ENCODE measurements at places on chromosomes 12 and 14.

DNA sequence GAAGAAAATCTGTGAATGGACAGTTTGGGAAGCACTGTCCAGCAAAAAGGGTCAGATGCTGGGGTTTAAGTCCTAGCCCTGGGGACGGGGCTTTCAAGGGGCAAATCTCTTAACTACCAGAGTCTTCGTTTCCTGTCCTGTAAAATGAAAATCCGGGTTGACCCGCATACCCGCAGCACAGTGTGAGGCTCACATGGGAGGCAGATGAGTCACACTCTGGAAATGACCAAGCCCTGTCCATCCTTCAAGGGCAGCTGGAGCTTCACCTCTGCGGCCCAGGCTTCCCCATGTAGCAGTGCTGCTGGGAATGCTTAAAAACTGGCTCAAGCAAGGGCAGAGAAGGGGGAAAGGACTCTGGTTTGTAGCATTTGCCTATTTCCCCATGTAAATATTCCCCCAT, 19.0 kb downstream of the FAM181A start:
- DNase-seq = no peak

- DNase-seq = no peak
Observed at GRCh38 chr12:12954878-12955625, 3.1 kb upstream of the GPRC5D start.

DNA sequence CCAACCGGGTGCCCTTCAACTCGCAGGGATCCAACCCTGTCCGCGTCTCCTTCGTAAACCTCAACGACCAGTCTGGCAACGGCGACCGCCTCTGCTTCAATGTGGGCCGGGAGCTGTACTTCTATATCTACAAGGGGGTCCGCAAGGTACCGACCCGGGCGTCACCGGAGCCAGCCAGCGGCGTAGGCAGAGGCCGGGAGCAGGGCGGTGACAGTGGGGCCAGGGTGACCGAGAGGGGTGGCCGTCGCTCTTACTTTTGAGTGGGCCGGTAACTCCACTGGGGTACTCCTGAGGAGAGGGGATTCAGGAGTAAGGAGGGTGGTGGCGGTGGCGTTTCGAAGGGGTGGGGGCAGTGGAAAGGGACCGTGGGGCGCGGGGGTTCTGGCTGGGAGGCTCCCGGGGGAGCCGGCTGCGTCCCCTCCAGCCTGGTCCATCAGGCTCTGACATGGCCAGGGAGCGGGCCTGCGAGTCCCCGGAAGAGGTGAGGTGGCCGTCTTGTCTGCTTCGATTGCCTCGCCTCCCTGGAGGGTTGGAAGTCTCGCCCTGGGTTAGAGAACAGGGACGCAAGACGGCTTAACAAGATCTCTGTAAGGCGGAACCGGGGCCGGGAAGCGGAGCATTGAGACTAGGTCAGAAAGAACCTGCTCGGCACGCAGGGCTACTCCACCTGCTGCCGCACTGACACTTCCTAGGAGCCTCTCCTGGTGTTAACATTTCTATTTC, 491 bp downstream of the WDR20 start:
- DNase-seq = no peak

GRCh38 chr12:117850048-117850447, 118.7 kb downstream of the KSR2 start:
- peak; percentile 27 for DNase-seq

GRCh38 chr14:83196236-83196635, 1662.6 kb upstream of the SEL1L start:
- no peak for DNase-seq

DNA sequence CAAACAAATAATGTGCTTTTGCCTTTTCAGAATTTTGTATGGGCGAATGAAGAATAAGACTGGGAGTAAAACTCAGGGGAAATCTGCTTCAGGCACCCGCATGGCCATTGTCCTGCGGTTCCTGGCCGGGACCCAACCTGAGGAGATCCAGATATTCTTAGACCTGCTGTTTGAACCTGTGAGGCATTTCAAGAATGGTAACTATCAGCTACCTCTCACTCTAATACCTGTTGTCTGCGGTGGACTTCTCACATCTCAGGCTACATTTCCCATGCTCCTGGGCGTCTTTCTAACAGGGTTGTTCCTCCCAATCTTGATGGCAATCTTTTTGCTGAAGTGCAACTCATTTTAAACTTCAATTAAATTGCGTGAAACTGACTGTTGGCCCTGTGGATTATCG, 47.1 kb downstream of the UTP20 start:
- DNase-seq = no peak

DNA sequence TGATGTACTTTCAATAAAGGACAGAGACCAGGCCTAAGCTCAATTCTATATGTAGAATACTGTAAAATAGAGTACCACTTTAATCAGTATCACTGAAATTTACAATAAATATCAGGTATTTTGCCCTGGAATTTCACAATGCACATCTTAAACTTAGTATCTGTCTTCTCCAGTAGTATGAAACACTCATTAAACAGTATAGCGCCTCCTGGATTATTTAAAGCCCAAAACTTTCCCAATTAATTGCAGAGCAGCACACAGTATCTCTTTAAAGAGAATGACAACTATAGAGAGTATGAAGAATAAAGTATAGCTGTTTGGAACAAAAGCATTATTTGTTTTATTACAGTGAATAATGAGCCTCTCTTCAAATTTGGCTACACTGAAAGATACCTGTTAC, 80.2 kb downstream of the BHLHE41 start:
- DNase-seq = no peak

GRCh38 chr14:74935360-74935680, 12.3 kb upstream of the RPS6KL1 start:
- no peak for DNase-seq

DNA sequence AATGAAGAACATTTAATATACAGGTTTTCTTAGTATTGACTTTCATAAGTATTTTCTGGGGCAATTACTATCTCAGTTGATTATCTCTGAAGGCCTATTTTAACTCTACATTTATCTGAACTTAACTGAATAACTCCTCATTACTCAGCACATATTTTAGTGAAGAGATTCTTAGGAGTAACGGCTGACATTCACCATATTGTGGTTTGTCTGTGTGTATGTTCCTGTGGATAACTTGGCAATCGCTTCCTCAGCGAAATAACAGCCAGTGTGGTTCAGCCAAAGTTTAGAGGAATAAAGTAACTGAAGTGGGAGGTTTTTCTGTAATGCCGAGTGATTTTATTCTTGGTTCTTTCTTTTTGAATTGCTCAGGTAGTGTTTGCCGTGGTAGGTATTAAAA, 168.0 kb downstream of the RAD51B start:
- peak; percentile 59 for DNase-seq

DNA sequence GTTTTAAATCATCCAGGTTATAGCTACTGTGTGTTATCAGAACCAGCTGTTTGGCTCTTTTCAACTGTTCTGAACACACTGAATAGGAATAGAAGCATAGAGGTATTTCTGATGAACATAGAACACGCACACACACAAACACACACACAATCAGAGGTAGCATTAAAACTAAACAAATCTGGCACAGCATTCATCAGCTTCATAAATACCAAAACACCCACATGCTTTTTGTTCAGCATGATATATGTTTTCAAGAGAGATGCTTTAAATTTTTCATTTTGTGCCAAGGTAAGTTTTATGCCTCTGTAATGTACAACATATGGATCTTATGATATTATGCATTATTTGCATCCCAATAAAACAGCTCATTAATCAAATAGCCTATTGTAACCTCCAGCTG, 208.6 kb downstream of the GALC start:
- DNase-seq = no peak

DNA sequence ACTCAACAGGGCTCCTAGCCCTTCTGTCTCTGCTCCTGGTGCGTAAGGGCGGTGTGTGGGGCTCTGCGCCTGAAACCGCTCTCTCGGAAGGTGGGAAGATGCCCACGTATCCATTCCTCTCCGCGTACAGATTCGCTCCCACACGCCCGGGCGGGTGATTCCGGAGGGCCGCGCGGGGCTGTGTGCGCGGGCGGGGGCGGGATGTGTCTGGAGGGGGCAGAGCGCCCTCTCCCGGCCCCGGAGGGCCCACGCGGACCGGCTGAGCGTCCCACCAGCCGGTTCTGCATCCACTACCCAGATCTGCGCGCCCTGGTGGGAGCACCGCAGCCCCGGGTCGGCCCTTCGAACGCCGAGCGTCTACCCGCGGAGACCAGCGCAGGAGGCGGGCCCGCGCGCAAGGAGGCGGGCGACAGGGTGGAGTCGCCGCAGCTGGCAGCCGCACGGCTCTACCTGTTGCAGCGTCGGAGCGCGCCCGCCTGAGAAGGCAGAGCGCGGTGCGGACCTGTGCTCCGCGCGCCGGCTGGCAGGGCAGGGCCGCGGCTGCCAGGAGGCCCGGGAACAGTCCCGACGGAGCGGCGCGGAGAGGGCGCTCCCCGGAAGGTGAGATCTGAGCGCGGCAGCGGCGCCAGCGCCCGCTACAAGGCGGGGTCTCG, 1.4 kb upstream of the KCNK13 start:
- no peak for DNase-seq

DNA sequence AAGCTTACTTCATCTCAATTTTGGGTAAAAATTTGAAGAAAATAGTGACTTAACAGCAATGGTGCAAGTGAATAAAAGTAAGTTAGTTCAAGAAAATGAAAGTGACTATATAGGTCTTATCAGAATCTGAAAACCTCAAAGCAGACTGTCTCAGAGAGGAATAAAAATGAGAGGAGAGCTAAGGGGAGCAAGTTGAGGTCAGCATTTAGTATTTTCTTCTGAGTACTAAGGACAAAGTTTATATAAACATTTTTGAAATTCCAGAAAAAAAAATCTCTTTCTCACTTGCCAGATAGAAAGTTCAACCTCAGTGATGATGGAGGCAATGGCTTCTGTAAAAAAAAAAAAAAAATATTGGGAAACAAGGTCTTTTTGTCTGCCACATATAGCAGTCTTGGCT, 414.1 kb downstream of the NPAS3 start:
- DNase-seq = no peak

- DNase-seq = no peak
Observed at GRCh38 chr12:108802101-108802961, 55.1 kb downstream of the SSH1 start.

DNA sequence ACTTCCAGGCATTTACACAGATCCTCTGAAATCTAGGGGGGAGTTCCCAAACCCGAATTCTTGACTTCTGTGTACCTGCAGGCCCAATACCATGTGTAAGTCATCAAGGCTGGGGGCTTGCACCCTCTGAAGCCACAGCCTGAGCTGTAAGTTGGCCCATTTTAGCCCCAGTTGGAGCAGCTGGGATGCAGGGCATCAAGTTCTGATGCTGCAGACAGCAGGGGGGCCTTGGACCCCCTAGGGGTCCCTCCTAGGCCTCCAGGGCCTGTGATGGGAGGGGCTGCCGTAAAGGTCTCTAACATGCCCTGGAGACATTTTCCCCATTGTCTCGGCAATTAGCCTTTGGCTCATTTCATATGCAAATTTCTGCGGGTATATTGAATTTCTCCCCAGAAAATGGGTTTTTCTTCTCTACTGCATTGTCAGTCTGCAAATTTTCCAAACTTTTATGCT, 59.5 kb downstream of the LRIG3 start:
- no peak for DNase-seq

DNA sequence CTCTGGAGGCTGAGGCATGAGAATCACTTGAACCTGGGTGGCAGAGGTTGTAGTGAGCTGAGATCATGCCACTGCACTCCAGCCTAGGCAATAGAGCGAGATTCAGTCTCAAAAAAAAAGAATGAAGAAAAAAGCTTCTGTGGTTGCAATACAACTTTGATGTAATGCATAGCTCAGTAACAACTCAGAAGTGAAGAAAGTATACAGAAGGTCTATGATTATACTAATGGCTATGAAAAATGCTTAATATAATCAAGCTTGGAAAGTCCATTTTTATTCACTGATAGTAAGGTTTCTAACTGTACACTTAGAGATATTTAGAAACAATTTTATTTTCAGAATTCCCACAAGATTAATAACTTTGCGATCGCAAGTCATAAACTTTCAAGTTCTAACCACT, 88.2 kb upstream of the FRMD6 start:
- no peak for DNase-seq

GRCh38 chr14:51507511-51507905, 144.2 kb upstream of the FRMD6 start:
- DNase-seq = no peak

DNA sequence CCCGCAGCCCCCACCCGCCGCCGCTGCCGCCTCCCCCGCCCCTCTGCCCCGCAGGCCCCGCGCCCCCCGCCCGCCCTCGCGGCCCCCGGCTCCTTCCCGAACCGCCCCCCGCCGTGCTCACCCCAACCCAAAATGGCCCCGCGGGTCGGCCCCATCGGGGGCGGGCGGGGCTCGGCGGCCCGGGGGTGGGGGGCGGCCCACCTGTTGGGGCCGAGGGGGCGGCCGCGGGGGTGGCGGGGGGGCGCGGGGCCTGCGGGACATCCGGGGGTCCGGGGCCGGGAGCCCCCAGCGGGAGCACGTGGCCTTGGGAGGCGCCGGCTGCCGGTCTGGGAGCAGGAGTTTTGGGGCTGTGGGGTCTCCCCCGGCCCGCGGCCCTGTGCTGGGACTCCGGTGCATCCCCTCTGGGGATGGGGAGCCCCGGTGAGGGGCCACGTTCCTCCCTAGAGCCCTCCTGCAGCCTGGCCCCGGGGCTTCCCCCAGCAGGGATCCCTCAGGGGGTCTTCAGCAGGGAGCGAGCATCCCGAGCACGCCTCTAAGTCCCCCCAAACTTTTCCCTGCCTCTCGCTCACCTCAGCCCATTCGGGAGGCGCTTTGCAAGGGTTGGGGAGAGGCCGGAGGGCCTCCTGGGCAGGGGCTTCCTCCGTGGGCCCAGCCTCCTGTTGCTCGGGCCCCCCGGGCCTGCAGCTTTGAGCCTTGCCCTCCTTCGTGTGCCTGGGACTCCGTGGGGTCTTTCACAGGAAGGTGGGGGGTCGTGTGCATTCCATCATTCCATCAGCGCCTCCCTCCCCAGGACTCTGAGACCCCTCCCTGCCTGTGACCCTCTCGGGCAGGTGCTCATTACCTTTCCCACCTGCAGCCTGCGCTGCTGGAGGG, 710 bp downstream of the MTA1 start:
- no peak for DNase-seq

GRCh38 chr12:9711664-9712063, 21.2 kb downstream of the CLECL1 start:
- no peak for DNase-seq

DNA sequence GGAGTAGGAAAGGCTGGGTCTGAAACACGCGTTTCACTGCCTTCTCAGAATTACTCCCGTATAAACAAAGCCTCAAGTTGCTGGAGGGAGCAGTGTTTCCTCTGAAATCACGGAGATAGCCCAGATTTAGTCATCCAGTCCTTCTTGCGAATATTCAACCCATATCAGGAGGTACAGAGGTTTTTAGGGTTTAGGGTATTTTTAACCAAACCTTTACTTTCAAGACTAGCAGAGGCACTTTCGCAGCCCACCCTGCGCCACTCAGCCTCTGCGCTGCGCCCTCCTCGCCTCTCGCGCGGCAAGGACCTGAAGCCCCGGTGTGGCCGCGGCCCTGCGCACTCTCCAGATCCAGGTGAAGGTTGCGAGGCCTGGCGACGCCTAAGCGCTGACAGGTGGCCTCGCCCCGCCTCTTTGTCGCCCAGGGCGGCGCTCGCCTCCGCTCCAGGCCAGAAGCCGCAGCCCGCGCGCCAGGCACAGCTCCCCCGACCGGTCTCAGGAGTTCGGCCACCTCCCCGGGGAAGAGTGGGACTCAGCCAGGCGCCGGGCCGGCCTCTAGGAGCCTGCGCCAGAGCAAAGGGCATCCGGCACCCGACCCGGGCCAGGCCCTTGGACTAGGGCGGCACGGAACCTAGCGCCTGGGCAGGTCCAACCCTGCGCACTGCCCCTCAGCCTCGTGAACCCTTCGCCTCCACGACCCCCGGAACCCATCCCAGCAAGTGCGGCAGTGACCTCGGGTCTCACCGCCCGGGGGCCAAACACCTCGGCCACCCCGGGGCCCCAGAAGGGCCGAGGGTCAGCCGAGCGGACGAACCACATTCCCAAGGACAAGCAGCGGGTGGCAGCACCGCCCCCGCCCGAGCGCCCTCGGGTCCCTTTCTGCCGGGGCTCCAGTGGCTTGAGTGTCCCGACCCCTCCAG, 1.8 kb upstream of the SAMD4A start:
- DNase-seq = peak; percentile 42

Data from right renal cortex interstitium (tissue), 3 donors.